ENCODE measurements at places on chromosomes 3 and 15. TPM values are rescaled to one million over a fixed set of nuclear protein-coding genes. Genes with fewer than 3 reads are reported as not detected.

The TRPM7 gene
- total RNA-seq = 40.2 TPM

- DNase-seq = no peak
These were observed 72.1 kb downstream of the EPHA3 start for GRCh38 chr3:89179355-89180001.

GRCh38 chr3:42024591-42025351 lies 62.9 kb upstream of the ULK4 start:
- no peak for DNase-seq

GRCh38 chr3:178703268-178703975 lies 167.2 kb downstream of the KCNMB2 start:
- DNase-seq = no peak

GRCh38 chr15:89575656-89576416 lies 567 bp downstream of the TICRR start:
- DNase-seq = peak; percentile 26

- no peak for DNase-seq
These were observed 844.5 kb downstream of the TBL1XR1 start for GRCh38 chr3:176352716-176353334.

DNA sequence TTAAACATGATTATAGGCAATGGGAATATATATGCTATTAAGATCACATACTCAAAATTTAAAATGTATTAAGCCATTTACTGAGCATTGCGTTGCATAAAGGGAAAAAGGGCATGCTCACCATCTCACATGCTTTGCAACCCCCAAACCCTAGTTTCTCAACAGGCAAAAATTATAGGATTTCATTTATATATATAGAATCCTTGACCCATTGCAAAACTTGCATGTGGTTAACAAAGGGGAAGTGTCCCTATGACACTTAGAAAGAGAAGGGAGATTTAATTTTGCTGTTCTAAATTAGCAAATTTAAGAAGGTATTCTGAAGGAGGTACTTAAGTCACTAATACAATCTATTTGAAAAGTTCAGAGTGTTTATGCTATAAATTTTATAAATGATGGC lies 837.8 kb downstream of the DIPK2A start:
- DNase-seq = no peak

- no peak for DNase-seq
These were observed 43.1 kb downstream of the SCAP start for GRCh38 chr3:47432673-47433072.

The ATP10A gene
- total RNA-seq = 58.9 TPM

The ACKR2 gene
- 2.3 TPM for total RNA-seq

DNA sequence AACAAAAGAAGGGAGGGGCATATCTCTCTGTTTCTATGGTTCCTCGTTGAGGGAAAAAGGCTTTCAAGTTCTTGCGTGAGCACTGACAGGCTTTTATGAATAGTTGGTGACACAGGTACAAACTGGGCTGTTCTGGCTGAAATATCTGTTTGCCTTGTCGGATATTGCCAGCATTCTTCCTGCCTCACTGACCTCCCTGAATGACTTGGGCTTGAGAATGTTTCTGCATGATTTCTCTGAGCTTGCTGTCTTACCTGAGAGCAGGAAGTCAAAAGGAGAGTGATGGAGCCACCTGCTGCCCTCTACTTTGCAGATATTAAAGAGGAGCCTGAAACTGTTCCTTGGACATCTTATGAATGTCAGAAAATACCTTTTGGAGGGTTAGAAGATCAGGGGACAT lies 4.8 kb downstream of the GCNT3 start:
- DNase-seq = no peak

The COL6A5 gene
- total RNA-seq = not detected

DNA sequence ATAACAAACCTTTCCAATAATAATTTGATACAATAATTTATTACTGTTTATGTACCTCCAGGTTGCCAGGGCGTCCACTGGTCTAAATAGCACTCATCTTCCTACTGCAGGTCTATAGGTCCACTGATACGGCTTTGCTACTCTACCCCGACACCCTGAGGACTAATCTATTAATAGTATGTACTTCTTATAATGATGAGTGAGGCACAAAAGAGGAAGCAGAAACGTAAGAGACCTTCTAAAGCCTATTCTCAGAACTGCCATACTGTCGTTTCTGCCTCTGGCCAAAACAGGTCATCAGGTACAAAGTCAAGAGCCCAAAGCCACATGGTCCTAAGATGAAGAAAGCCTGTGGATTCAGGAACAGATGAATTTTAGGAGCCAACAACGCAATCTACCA lies 163.2 kb upstream of the GRM7 start:
- DNase-seq = no peak

DNA sequence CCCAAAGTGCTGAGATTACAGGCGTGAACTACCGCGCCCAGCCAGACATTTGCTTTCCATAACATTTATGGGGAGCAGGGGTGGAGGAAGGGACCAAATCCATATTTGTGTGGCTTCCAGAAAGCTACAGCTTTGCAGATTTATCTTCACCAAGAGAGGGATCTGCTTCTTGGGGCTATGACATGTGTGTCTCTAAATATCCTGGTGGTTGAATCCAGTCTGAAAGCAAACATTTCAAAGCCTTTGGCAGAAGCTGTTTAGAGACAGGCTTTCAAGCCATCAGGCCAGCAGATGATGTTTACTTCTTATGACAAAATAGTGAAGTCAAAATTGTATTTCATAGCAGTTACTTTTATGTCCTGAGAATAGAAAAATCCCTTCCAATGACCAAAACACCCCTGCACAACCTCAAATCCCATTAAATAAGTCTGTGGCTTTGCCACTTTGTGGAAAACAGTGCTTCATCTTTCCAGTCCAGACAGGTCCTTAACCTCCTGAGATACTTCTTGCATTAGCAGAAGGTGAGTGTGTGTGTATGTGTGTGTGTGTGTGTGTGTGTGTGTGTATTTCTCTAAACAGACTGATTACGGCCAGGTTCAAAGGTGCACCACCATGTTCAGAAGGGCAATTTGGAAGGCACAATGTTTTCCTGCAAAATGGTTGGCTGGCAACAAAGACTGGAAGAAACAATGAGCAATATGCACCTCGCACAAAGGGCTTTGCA lies 191.4 kb upstream of the LRIG1 start:
- DNase-seq = no peak

DNA sequence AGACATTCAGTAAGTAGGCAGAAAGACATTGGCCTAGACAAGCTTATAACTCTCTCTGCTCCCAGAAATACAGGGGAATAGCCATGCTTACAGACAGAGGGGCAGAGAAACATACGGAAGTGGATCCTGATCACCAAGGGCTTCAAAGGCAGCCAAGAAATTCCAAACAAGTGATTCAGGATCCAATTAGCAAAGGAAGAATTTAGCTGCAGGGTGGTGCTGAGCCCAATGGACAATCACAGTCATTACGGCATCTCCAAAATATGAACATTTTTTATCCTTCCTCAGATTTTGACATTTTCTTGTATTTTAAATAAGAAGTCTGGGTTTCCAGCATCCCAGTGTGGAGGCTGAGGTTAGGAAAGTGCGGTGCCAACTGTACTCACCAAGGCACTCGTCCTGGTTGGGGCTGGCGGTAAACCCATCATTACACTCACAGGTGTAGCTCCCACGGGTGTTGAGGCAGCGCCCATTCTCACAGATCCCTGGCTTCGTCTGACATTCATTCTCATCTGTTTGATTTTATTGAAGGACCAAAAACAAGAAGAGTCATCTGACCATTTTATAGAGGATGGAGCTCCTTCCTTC lies 96.8 kb downstream of the DUT start:
- no peak for DNase-seq

The ACSBG1 gene
- total RNA-seq = 0.81 TPM

The GALNT15 gene
- total RNA-seq = not detected

DNA sequence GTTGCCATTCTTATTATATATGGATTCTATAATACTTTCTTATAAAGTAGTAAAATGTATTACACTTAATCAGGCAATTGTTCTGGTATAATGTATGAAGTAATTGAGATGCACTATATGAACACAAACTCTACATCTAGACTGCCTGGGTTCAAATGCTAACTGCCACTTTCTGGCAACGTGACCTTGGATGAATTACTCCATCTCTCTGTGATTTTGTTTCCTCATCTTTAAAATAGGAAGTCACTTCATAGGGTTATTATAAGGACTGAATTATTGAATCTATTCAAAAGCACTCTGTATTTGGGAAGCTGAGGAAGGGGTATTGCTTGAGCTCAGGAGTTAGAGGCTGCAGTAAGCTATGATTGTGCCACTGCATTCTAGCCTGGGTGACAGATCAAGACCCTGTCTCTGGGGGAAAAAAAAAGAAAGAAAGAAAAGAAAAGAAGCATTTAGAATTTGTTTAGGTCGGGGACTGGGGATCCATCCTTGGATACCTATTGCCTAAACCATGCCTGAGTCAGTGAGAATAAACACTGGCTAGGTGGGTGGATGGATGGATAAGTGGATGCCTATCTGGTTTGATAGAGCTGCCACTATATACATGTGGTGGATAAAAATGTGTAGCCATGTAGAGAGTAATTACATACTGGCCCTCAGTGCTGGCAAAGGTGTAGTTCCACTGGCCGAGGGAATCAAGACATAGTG lies 2.5 kb downstream of the TM4SF1 start:
- DNase-seq = no peak

- DNase-seq = no peak
These were observed 79.9 kb upstream of the ONECUT1 start for GRCh38 chr15:52870015-52870414.

- DNase-seq = no peak
These were observed 195.6 kb downstream of the XXYLT1 start for GRCh38 chr3:195075199-195075940.

All from activated CD8-positive, alpha-beta T cell treated with anti-CD3 and anti-CD28 coated beads, Interleukin-2, amount 10 ng/mL, durations not matched to agents 7 days and 5 days (primary cell).